ENCODE measurements at places on chromosomes 3 and 15. TPM values are rescaled to one million over a fixed set of nuclear protein-coding genes. Genes with fewer than 3 reads are reported as not detected.

GRCh38 chr15:100918690-100919480 lies at the start of gene LRRK1:
TSS of gene LRRK1 (plus strand) at chr15:100919357. CDS start at chr15:100924633, 5,276 bp downstream.
- H3K27ac ChIP-seq: peak within 1 kb of the TSS; percentile 82
- H3K4me1 ChIP-seq: peaks cover 34% of the 10 kb centered on the region
- H3K27me3 ChIP-seq: no peaks in the 10 kb centered on the region
- peak; percentile 72 for DNase-seq
- peaks cover 80% of the 10 kb centered on the region for H3K36me3 ChIP-seq

DNA sequence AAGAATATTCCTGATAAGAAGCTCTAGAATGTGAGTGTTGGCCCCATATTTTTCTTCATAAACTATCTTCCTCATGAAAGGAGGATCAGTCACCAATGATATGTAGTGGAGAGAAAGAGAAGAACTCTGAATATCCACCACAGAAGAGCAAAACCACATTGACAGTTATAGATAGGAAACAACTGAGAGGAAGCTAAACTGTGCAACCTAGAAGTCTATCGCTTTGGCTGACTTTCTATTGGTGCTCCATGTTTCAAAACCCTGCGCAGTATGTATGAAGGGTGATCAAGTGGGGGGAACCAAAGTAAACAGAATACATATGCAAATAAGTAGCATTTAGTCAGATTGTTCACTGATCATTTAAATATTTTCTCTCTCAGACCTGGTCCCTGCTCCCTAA lies 41.0 kb upstream of the ZNF280D start:
- DNase-seq: no peak
- no peaks in the 10 kb centered on the region for H3K27me3 ChIP-seq
- H3K4me1 ChIP-seq: peaks cover 20% of the 10 kb centered on the region
- no peak overlapping the region for H3K4me3 ChIP-seq
- no peak overlapping the region for H3K27ac ChIP-seq

Gene CPNE4
- total RNA-seq: 23.2 TPM

GRCh38 chr3:160588023-160588422 lies 22.7 kb upstream of the KPNA4 start:
- no peak for DNase-seq
- no peak overlapping the region for H3K4me3 ChIP-seq

Gene GABRR3
- total RNA-seq: not detected

Gene SPESP1
- total RNA-seq: not detected

DNA sequence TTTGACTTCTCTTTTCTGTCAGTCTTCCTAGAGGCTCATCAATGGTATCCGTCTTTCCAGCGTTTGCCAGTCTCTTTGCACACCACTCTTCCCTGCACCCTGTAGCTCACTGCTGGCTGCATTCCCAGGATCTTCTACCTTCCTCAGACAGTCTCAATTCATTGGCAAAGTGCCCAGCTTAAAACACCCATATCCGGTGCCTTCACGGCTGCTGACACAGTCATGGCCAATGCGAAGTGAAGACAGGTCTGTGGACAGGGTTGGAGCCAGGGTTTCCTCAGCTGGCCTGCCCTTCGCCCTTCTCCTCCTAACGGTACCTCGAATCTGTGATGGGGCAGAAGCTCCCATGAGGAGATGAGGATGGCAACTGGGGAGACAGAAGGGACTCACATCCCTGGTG lies 36.1 kb downstream of the PTH1R start:
- no peak overlapping the region for H3K27ac ChIP-seq
- no peaks in the 10 kb centered on the region for H3K27me3 ChIP-seq
- no peak overlapping the region for H3K4me3 ChIP-seq
- DNase-seq: no peak
- peaks cover 9% of the 10 kb centered on the region for H3K4me1 ChIP-seq
- H3K36me3 ChIP-seq: peaks cover 16% of the 10 kb centered on the region

Gene USP13
- 29.8 TPM for total RNA-seq

DNA sequence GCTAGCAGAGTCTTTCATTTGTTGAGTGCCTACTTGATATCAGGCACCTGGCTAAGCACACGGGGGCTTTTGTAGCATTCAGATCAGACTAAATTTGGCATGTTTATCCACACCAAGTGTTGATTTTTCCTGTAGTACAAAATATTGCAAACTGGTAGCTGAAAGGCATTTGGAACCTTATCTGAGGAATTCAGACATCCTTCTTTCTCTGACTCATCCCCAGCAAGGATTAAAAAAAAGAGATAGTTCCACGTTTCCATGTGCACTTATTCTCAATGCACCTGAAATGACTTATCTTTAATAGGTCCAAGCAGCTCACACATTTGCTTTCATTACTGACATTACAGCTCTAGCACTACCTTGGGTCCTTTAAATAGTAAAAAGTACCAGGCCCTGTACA lies 786.0 kb upstream of the GRM7 start:
- DNase-seq: no peak
- H3K27me3 ChIP-seq: no peaks in the 10 kb centered on the region
- no peak overlapping the region for H3K4me3 ChIP-seq
- no peak overlapping the region for H3K27ac ChIP-seq
- H3K4me1 ChIP-seq: no peaks in the 10 kb centered on the region

- H3K4me1 ChIP-seq: peaks cover 10% of the 10 kb centered on the region
- H3K27me3 ChIP-seq: no peaks in the 10 kb centered on the region
- no peak overlapping the region for H3K4me3 ChIP-seq
- peaks cover 6% of the 10 kb centered on the region for H3K36me3 ChIP-seq
- no peak overlapping the region for H3K27ac ChIP-seq
Measured at GRCh38 chr3:147403511-147403910, 2.8 kb downstream of the ZIC4 start.

DNA sequence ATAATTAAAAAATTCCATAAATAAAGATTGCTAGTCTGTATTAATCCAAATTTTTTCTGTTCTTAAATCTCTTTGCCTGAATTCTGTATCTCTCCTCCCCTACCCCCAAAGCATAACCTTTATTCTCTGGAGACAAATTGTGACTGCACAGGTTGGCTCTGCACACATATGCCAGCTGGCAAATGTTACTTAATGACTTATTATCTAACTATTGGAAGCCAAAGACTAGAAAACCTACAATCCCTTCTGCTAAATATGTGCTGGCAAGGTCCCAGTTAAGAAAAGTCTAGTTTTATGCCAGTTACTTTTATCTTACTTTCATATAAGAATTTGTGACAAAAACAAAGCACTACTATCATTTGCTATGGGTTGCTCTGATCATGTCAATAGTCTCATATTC lies 569.3 kb downstream of the MECOM start:
- no peak overlapping the region for H3K4me3 ChIP-seq
- no peak for DNase-seq
- no peak overlapping the region for H3K27ac ChIP-seq
- no peaks in the 10 kb centered on the region for H3K27me3 ChIP-seq
- no peaks in the 10 kb centered on the region for H3K4me1 ChIP-seq

Gene CD276
- 84.6 TPM for total RNA-seq

Gene ACTC1
- total RNA-seq: not detected

Gene ADAMTSL3
- 1.1 TPM for total RNA-seq

DNA sequence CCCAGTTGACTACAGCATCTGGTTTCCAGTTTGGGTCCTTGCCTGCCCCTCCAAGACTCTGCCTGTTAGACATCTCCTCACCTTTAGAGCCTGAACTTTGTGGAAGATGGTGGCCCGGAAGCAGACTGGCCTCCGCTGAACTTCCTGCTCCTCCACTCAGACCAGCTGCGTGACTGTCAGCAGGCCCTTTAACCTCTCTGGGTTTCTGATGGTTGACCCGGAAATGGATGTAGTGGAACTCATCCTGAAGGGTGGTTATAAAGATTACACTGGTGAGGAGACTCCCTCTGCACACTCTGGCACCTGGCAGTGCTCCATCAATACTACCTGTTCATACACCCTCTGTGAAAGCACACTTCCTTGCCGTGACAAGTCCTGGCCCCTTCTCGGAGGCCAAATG lies 151.9 kb upstream of the TLE3 start:
- H3K36me3 ChIP-seq: no peaks in the 10 kb centered on the region
- H3K4me3 ChIP-seq: no peak overlapping the region
- peaks cover 25% of the 10 kb centered on the region for H3K4me1 ChIP-seq
- H3K27ac ChIP-seq: no peak overlapping the region
- DNase-seq: no peak

Gene C3orf22
- total RNA-seq: not detected

DNA sequence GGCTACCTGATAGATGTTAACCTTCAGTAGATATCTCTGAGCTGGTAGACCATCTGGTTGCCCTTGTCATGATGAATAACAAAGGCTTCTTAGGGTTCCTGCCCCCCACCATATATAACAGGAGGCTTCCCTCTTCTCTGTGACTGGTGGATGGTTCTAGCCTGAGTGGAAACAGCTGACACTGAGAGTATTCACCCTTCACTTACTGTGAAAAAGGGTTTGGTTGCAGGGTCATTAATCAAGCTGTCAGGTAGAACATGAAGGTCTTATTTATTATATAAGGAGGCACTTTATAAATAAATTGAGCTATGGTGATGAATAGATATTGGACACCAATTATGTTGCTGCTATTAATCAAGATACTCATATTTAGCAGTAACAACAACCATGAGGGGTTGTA lies 58.6 kb downstream of the CACNA2D3 start:
- peaks cover 36% of the 10 kb centered on the region for H3K27me3 ChIP-seq
- no peaks in the 10 kb centered on the region for H3K4me1 ChIP-seq
- H3K36me3 ChIP-seq: no peaks in the 10 kb centered on the region
- no peak overlapping the region for H3K27ac ChIP-seq

Gene WNT7A
- 2.7 TPM for total RNA-seq

Gene NEK10
- total RNA-seq: 2.3 TPM

GRCh38 chr3:72244396-72244795 lies 459.4 kb upstream of the PROK2 start:
- H3K36me3 ChIP-seq: no peaks in the 10 kb centered on the region
- H3K27ac ChIP-seq: no peak overlapping the region
- H3K27me3 ChIP-seq: peaks cover 80% of the 10 kb centered on the region
- no peaks in the 10 kb centered on the region for H3K4me1 ChIP-seq
- DNase-seq: no peak

Gene AP3B2
- 24.7 TPM for total RNA-seq

Gene AVEN
- 2.8 TPM for total RNA-seq

GRCh38 chr3:69764121-69764741 lies 25.0 kb downstream of the MITF start:
- peak overlapping the region; percentile 16 for H3K4me3 ChIP-seq
- H3K27ac ChIP-seq: no peak overlapping the region
- H3K4me1 ChIP-seq: peaks cover 67% of the 10 kb centered on the region
- DNase-seq: no peak

GRCh38 chr3:119553823-119554415 lies 5.5 kb downstream of the CD80 start:
- no peaks in the 10 kb centered on the region for H3K36me3 ChIP-seq
- peaks cover 8% of the 10 kb centered on the region for H3K27me3 ChIP-seq
- no peak overlapping the region for H3K27ac ChIP-seq
- no peaks in the 10 kb centered on the region for H3K4me1 ChIP-seq

- peak overlapping the region; percentile 10 for H3K27ac ChIP-seq
- H3K27me3 ChIP-seq: no peaks in the 10 kb centered on the region
- peak; percentile 33 for DNase-seq
- H3K4me1 ChIP-seq: peaks cover 14% of the 10 kb centered on the region
- no peak overlapping the region for H3K4me3 ChIP-seq
- peaks cover 15% of the 10 kb centered on the region for H3K36me3 ChIP-seq
Measured at GRCh38 chr3:119700269-119700919, 2.4 kb upstream of the CFAP91 start.

GRCh38 chr15:66603301-66604179 lies 37.7 kb upstream of the LCTL start:
- no peaks in the 10 kb centered on the region for H3K36me3 ChIP-seq
- H3K4me3 ChIP-seq: no peak overlapping the region
- DNase-seq: peak; percentile 82
- H3K27me3 ChIP-seq: peaks cover 34% of the 10 kb centered on the region

DNA sequence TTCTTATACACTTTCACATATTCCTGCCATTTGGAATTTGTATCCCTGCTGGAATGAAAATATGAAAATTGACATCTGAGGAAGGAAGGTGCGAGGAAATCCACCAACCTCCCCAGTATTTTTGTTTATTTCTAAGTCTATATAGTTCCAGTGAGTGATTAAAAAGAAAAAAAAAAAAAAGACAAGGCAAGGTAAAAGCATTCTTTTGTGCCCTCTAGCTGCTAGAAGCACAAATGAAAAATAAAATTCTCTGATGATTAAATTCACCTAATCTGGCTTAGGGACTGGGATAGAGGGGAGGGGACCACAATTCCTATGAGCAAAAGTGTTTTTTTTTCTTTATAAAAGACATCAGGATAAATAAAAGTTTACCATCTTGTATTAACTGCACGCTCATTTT lies 370.9 kb downstream of the NR2F2 start:
- no peaks in the 10 kb centered on the region for H3K36me3 ChIP-seq
- DNase-seq: no peak
- no peaks in the 10 kb centered on the region for H3K27me3 ChIP-seq
- H3K4me1 ChIP-seq: peaks cover 29% of the 10 kb centered on the region
- H3K4me3 ChIP-seq: no peak overlapping the region
- H3K27ac ChIP-seq: no peak overlapping the region

DNA sequence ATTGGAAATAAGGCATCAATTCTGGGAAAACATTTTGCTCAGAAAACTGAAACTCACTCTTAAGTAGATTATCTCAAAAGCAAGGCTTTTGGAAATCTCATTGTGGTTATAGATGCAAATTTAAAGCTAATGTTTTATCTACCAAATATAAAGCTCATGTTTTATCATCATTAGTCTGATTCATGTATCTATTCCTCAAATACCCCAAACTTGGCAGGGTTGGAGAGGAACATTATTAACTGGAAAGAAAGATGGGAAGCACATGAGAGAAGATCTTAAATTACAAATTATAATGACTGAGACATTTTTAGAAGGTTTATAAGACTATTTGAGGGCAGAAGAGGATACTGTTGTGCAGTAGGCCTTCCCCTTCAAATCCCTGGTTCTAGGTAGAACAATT lies 137.3 kb upstream of the TGFBR2 start:
- no peak for DNase-seq
- H3K27me3 ChIP-seq: no peaks in the 10 kb centered on the region
- no peak overlapping the region for H3K27ac ChIP-seq
- H3K36me3 ChIP-seq: no peaks in the 10 kb centered on the region
- H3K4me3 ChIP-seq: no peak overlapping the region

DNA sequence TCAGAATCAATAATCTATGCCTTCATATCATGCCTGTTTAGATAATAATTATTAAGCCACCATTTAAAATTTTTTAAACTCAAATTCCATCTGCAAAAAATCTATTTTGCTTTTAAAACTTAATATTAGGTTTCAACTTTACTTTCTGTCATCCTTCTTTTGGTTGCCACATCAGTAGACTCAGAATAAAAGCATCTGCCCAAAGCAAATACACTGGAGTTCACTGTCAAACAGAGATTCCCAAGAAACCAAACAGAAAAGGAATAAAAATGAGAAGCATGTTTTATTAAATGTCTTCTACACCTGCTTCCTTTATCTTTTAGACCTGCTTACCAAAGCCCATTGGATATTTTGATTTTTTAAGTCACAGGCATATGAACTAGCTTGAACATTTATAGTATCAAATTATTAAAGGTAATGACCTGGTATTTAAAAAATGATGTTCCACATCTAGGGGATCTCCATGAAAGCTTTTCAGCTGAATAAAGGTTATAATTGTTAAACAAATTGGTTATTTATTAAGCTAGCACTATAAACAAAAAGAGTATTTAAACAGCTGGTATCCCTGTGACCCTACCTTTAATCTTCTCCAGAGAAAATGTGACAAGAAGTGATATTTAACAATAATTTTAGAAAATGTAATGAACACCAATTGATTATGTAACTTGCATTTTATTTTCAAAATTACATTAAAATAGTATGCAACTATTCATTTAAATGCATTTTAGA lies 62.5 kb downstream of the ALCAM start:
- H3K4me1 ChIP-seq: peaks cover 8% of the 10 kb centered on the region
- no peak for DNase-seq
- H3K36me3 ChIP-seq: no peaks in the 10 kb centered on the region
- no peak overlapping the region for H3K27ac ChIP-seq
- no peak overlapping the region for H3K4me3 ChIP-seq

Gene ZMYND10
- 0.44 TPM for total RNA-seq

GRCh38 chr3:10374311-10374710 lies 53.4 kb upstream of the SEC13 start:
- H3K36me3 ChIP-seq: no peaks in the 10 kb centered on the region
- no peak overlapping the region for H3K27ac ChIP-seq
- peaks cover 86% of the 10 kb centered on the region for H3K27me3 ChIP-seq
- no peak for DNase-seq
